ENCODE measurements at places on chromosomes 7 and 10. TPM values are rescaled to one million over a fixed set of nuclear protein-coding genes. Genes with fewer than 3 reads are reported as not detected.

MNX1 gene
- 7.7 TPM for total RNA-seq

CCDC172 gene
- total RNA-seq = not detected

DOCK4 gene
- 2.2 TPM for total RNA-seq

SUN3 gene
- 4.5 TPM for total RNA-seq

GPNMB gene
- 2.8 TPM for total RNA-seq

TRIM73 gene
- total RNA-seq = 8.8 TPM

COL1A2 gene
- 3.0 TPM for total RNA-seq

SEMA4G gene
- 29.4 TPM for total RNA-seq

MBL2 gene
- not detected for total RNA-seq

ANKRD30A gene
- not detected for total RNA-seq

PRSS2 gene
- 36.8 TPM for total RNA-seq

NACAD gene
- total RNA-seq = 0.05 TPM

NEURL1 gene
- 1.4 TPM for total RNA-seq

NEBL gene
- 16.6 TPM for total RNA-seq

DYNC1I1 gene
- total RNA-seq = not detected

CLEC5A gene
- total RNA-seq = 0.32 TPM

TDRD1 gene
- not detected for total RNA-seq

GET4 gene
- total RNA-seq = 44.8 TPM

SPDYE2B gene
- total RNA-seq = not detected

PPP1R9A gene
- total RNA-seq = 13.5 TPM

ARPC1B gene
- total RNA-seq = 192 TPM

EIF4H gene
- 384 TPM for total RNA-seq

PRR15 gene
- total RNA-seq = 2.9 TPM

LRGUK gene
- total RNA-seq = 0.49 TPM

ANXA8L1 gene
- total RNA-seq = not detected

DNAH11 gene
- 0.39 TPM for total RNA-seq

PLEKHS1 gene
- total RNA-seq = not detected

PRSS37 gene
- not detected for total RNA-seq

ORAI2 gene
- total RNA-seq = 13.2 TPM

CELF2 gene
- total RNA-seq = 0.66 TPM

Data from HCT116 (cell line).